ENCODE measurements at places on chromosomes 1 and 21.

- DNase-seq, result no peak
These were observed 148.9 kb downstream of the ETS2 start for GRCh38 chr21:38954588-38955004.

GRCh38 chr1:52444463-52444862, 40.1 kb downstream of the PRPF38A start:
- DNase-seq, result no peak

DNA sequence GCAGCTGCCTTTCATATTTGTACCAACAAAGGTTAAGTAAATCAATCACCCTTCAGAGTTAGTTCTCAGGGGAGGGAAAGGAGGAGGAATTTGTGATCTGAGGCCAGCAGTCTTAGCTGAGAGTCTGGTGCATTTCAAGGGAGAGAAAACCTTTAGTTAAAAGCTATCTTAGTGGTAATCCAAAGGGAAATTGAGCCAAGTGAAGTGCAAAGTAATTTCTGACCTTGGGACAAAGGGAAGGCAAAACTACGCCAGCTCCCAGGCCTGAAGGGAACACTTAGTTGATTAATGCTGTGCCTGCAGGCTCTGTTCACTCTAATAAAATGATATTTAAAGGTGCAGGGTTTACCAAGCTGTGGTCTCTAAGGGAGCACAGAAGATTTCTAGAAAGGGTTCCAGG, 23.1 kb upstream of the FMOD start:
- DNase-seq, result no peak

DNA sequence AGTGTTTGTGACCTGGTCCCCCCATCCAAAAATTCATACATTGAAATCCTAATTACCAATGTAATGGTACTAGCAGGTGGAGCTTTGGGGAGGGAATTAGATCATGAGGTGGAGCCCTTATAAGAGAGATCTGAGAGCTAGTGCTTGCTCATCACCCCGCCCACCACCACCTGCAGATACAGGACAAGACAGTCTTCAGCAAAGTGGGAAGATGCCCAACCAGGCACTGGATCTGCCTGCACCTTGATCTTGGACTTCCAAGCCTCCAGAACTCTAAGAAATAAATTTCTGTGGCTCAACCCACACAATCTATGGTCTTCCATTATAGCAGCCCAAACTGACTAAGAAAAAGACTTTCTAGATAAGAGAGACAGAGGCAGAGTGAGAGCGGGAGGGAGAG, 343.4 kb downstream of the LRRIQ3 start:
- DNase-seq, result no peak

- no peak for DNase-seq
These were observed 16.0 kb downstream of the ADSS2 start for GRCh38 chr1:244435562-244436205.

DNA sequence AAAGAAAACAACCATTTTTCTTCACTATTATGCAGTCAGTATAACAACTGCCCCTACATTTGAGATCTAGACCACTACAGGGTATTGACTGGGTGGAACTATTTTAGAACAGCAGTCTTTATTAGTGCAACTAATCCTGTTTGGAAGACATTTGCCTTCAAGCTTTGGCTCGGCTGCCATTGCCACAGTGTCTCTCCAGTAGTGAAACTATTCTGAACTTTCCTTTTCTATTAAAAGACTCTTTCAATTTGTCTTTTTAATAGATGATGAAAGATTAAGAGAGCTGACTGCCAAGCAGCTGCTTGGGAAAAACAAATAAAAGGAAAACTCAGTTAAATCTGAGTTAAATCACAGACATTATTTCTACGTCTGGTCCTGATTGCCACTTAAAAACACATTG, 49.3 kb downstream of the LPGAT1 start:
- DNase-seq, result no peak

- no peak for DNase-seq
These were observed 7.2 kb downstream of the MTARC2 start for GRCh38 chr1:220755309-220755708.

DNA sequence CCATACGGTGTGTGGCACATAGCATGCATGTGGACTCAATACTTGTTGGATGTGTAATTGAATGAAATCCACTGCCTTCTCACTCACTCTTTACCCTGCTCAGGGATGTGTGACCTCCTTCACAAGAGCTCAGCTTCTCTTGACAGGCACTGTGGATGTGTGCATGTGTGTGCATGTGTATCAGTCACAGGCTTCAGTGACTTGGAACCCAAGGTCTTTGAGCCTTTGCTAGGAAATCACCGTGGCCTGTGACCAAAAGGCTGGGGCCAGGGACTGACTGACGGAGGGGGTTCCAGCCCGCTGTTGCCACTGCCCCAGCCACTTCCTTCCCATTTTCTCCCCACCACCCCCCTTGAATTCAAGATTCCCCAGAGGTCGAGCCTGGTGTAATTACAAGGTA, 144.4 kb upstream of the POU3F1 start:
- DNase-seq, result no peak

DNA sequence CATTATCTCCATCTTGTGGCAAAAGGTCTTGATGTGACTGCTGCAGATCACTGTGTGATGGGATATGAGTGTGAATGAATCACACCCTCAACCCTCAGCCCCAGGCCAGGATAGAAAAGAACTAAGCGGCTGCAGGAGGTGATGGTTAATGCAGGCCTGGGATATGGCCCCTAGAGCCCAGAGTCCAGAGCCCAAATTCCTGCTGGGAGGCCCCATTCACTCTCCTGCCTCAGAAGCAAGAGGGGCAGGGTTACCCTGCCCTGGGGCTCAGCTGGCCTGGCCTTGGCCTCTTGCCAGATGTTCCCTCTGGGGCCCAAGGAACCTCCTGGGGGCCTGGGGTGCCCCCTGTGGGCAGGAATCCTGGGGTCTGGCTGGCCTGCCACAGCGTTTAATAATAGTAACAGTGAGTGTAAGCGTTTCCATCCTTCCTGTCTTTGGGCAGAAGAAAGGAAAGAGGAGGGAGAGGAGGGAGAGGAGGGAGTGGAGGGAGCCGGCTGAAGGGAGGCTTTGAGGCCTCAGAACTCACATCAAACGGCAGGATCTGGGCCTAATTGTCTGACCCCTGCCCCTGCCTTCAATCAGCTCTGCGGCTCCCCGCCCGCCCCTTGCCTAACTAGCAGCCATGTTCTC, 26.2 kb downstream of the DMAP1 start:
- DNase-seq, result no peak

DNA sequence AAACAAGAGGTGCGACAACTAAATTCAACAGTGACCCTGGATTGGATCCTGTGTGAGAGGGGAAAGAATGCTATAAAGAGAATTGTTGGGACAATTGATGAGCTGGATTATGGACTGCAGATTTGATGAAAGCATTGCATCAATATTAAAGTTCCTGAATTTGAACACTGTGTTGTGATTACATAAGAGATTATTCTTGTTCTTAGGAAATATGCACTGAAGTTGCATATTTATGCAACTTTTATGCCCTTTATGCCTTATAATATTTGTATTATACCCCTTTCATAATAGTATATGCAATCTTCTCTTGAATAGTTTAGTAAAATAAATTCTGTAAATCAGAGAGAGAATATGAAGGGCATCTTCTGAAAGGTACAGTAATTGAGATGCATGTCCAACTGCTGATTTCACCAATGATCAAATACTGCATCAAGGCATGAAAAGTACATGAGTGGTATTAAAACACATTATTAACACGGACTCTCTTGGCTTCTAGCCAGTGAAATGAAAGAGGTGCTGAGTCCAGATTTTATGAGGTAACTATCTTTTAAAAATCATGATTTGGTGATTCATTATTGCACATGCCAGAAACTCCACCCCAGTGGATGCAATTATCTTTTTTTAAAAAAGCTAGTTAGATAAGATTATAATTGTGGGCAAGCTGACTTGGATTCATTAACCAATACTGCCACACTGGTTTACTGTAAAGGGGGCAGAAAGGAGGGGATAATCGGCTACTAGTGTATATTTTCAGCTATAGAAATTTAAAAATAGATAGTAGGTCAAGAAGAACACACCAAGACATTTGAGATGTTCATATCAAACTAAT, 19.9 kb upstream of the LPAR3 start:
- no peak for DNase-seq

DNA sequence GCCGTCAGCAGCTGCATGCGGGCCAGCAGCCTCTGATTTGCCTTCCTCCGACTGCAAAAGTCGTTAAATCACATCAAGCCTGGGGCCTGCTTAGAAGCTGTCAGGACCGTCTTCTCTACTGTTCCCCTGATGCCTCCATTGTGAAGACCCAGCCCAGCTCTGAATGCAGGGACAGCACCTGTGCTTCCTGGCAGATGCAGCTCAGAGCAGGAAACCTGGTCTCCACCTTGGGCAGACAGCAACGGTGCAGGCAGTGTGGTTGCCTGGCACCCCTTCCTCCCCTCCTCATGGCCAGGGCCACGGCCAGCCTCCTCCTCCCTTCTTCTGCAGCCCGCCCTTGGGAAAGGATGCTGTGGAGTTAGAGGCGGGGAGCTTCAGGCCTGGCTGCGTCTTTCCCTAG, 92.3 kb upstream of the COL6A1 start:
- no peak for DNase-seq

DNA sequence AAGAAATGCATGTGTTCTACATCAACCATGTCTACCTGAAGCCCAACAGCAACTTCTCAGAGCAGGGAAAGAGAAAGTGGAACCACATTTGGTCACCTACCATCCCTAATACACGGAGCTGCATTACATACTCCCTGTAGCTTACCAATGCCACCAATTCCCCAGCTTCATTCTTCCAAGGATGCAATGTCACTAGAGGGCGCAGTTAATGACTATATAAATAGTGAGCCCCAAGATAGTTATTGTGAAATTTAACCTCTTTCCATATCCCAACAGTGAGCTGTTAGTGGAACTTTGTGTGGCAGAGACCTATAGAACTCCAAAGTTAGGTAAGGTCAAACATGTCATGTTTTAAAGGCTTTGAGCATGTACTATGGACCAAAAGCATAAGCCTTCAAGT, 618.3 kb downstream of the SMYD3 start:
- DNase-seq, result no peak

DNA sequence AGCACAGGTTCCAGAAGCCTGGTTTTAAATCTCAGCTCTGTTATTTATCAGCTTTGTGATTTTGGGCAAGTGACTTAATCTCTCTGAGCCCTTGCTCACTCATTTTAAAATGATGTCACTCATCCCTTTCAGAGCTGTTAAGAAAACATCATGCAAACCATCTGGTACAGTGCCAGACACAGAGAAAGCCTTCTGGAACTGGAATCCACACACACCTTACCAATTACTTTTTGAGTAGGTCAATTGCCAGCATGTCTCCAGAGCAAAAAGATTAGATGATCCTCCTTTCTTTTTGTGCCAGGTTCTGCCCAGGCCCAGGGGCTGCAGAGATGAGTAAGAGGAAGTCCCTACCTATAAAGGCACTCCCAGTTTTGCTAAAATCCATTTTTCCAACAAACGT, 61.3 kb downstream of the ROR1 start:
- DNase-seq, result no peak

DNA sequence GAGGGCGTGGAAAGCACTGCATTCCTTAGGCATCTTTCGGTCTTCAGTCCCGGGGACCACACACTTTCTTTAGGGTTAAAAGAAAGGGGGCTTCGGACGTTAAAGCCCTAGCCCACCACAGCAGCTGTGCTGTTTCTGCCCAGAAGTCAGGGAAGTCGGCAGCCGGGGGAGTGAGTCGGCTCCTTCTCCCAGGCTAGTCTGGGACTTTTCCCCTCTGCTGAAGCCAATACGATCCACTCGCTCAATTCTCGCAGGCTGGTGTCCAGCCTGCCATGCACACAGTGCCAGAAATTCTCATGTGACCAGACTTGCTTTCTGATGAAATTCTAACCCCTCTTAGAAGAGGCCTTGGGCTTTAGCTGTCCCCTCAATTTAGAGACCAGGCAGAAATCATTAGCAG, 67.7 kb downstream of the BCAR3 start:
- no peak for DNase-seq

GRCh38 chr1:229863651-229864545, 203.1 kb upstream of the GALNT2 start:
- no peak for DNase-seq

- no peak for DNase-seq
These were observed 75.5 kb downstream of the CAMK2N1 start for GRCh38 chr1:20410503-20410902.

DNA sequence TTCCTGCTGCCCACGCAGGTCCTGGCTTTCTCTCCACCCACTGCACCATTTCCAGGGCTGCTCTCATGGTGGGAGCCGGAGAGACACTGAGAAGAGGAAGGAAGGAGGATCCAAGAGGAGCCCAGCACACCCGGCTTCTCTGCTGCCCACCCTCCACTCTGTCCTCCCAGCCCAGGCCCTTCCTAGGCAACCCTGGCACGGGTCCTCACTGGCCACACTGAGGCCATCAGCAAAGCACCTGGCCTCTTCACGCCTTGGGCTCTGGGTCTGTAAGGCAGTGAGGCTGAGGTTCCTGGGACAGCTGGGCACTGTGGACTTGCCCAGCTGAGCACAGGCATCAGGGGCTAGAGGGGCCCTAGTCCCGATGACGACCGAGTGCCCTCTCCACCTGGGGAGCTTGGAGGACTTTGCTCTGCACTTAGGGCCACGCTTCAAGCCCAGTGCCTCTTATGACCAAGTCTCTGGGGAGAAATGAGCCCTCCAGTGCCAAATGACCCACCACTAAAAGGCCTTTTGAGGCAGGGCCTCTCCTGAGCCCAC, 43.1 kb downstream of the PDE9A start:
- no peak for DNase-seq

Data from stimulated activated CD4-positive, alpha-beta T cell treated with anti-CD3 and anti-CD28 coated beads, TNF-alpha, amount 100 ng/mL, for 4 hours (primary cell).